Activated CD4-positive, alpha-beta T cell treated with anti-CD3 and anti-CD28 coated beads, Interleukin-2, amount 50 U/mL, for 1 hour (primary cell): ENCODE measurements at places on chromosomes 5 and 9.

DNA sequence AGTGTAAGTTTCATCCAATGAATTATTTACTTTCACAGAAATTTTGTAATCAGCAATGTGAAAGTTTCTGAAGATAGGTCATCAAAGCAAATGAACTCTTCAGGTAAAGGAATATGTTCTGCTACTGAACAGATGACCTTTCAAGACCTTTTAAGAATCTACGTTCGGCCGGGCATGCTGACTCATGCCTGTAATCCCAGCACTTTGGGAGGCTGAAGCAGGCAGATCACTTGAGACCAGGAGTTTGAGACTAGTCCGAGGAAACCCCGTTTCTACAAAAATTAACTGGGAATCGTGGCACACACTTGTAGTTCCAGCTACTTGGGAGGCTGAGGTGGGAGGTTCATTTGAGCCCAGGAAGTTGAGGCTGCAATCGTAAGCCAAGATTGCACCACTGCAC is 578.4 kb upstream of the COX7C start:
- no peak for DNase-seq

GRCh38 chr9:114080773-114081440 is 2.8 kb upstream of the AMBP start:
- no peak for DNase-seq

GRCh38 chr5:27810458-27810857 is 772.1 kb upstream of the CDH9 start:
- DNase-seq = no peak

- DNase-seq = no peak
These were observed 5.2 kb upstream of the HDHD3 start for GRCh38 chr9:113381909-113382411.

GRCh38 chr5:120504057-120504456 is 40.0 kb downstream of the PRR16 start:
- DNase-seq = no peak
